ENCODE measurements at places on chromosomes 11 and 22.

- DNase-seq = no peak
Observed at GRCh38 chr11:100340466-100341319, 346.4 kb upstream of the ARHGAP42 start.

DNA sequence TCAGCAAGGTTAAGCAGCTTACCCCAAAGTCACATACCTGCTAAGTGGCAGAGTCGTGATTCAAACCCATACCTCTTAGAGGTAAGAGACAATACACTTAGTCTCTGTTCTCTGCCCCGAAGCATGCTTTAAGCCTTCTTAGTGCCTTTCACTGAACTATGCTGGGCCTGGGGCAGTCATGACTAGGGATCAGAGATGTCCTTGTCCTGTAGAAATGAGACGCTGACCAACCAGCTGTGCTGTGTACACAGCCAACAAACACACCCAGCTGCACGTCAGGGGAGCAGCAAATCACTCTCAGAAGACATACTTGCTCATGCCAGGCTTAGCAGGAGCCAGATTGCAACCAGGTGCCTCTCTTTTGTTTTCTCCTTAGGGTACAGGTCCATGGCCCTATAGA is 255.7 kb downstream of the BUD13 start:
- no peak for DNase-seq

GRCh38 chr22:42177891-42178336 is 47.3 kb upstream of the CYP2D6 start:
- no peak for DNase-seq

DNA sequence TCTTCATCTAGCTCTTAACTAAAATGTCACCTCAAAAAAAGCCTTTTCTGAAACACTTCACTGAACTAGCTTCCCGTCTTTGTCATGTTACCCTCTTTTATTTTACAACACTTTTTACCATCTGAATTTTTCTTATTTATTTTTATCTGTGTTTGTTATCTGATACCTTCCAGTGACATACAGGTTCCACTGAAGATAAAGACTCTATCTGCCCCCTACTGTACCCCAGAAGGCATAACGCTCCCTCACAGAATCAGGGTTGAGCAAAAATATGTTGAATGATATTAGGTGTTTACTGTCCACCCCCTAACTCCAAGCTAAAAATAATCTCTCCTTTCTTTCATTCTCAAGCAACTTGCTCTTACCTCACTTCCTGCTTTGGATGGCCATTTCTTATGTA is 654.2 kb downstream of the NELL1 start:
- no peak for DNase-seq

DNA sequence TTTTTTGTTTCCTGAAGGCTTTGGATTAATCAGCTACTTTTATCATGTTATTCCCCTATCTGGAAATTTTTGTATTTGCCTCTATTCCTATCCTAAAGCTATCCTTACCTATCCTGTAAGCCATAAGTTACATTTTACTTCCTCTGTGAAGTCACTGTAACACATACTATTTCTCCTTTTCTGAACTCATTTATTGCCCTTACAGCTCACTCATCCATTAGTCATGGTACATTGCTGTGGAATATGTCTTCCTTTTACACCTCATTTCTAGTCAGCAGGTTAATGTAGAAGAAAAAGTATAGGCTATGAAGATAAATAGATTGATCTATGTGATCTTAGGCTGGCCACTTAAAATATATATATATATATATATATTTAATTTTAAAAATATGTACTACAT is 28.0 kb downstream of the SWAP70 start:
- no peak for DNase-seq

- DNase-seq = no peak
Observed at GRCh38 chr11:69201764-69202370, 46.1 kb downstream of the SMIM38 start.

DNA sequence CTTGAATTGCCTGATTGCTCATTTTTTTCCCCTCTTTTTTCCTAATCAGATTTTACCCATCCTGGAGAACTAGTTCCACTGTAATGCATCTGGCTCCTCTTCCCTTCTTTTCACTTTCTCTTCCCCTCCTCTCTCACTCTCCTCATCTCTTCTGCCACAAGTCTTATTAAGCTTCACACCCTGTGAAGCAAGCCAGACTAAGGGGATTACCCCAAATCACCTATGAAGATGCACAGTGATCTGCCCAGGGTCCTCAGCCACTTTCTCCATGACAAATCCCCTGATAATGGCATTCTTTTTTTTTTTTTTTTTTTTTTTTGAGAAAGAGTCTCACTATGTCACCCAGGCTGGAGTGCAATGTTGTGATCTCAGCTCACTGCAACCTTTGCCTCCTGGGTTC is 11.2 kb downstream of the UBASH3B start:
- no peak for DNase-seq

DNA sequence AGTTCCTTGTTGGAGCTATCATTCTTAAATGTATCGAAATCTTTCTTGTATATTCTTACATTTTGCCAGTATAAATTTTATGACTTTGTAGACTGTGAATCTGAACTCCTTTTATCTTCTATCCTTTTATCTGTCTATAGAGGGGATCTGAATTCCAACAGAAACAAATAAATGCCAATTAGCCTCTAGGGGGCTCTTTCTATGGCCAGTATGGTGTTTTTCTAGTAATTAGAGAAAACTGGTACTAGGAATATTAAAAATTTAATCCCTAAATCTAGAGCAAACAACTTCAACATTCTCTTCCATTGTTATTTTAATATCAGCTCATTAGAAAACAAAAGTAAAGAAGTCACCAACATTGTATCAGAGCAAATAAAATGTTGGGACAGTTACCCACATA is 21.5 kb upstream of the CAT start:
- DNase-seq = no peak

DNA sequence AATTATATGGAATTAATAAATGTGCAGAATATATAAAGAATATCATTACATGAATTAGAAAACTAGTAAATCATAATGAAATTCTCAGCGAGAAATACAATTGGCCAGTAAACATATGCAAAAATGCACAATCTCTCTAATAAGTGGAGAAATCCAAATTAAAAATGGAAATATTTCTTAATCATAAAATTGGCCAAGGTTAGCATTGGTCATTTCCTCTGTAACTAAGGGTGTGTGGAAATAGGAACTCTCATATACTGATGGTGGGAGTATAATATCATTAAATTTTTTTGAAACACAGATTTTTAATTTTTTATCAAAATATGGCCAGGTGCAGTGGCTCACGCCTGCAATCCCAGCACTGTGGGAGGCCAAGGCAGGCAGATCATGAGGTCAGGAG is 7.6 kb upstream of the ZNF74 start:
- DNase-seq = no peak

GRCh38 chr11:369336-370018 is at the start of gene B4GALNT4:
Gene B4GALNT4 (plus strand): TSS chr11:369499. CDS start chr11:369804, 305 bp downstream.
- no peak for DNase-seq
